ENCODE measurements at places on chromosomes 3 and 15. TPM values are rescaled to one million over a fixed set of nuclear protein-coding genes. Genes with fewer than 3 reads are reported as not detected.

SNURF gene
- 12.8 TPM for total RNA-seq

CHRM5 gene
- total RNA-seq: 4.6 TPM

P2RY14 gene
- total RNA-seq: 8.9 TPM

RTP2 gene
- not detected for total RNA-seq

CLRN1 gene
- 3.4 TPM for total RNA-seq

ZNF620 gene
- 2.4 TPM for total RNA-seq

NGRN gene
- 48.6 TPM for total RNA-seq

LMLN gene
- 27.7 TPM for total RNA-seq

DNA sequence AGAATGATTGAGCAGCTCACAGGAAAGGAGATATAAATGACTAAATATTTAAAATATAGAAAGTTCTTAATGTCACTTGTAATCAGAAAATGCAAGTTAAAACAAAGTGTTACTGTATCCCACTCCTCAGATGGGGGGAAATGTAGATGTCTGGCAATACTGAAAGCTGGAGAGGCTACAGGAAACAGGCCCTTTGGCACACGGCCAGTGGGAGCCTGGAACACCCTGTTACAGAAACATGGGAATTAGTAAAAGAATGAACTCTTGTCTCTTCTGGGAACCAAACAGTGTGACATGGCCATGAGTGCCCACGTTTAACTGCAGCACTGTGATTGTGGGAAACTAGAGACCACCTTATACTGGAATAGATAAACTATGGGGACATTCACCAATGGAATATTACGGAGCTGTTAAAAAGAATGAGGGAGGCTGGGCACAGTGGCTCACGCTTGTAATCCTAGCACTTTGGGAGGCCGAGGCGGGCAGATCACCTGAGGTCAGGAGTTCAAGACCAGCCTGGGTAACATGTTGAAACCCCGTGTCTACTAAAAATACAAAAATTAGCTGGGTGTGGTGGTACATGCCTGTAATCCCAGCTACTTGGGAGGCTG, 50.2 kb downstream of the CDCP1 start:
- DNase-seq: no peak

- no peak for DNase-seq
Measured at GRCh38 chr3:174153871-174154270, 705.3 kb upstream of the NAALADL2 start.

DNA sequence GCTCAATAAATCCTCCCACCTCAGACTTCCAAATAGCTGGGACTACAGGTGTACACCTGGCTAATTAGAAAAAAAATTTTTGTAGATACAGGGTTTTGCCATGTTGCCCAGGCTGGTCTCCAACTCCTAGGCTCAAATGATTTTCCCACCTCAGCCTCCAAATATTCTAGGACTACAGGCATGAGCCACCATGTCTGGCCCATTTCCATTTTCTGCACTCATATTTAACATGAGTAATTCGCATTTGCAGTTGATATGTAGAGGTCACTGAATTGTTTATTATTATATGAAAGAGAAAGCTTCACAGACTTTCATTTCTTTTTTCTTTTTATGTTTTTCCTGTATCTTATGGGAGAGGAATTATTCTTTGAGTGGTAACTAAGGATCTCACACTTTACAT, 492.7 kb downstream of the CNTN3 start:
- DNase-seq: no peak

DNA sequence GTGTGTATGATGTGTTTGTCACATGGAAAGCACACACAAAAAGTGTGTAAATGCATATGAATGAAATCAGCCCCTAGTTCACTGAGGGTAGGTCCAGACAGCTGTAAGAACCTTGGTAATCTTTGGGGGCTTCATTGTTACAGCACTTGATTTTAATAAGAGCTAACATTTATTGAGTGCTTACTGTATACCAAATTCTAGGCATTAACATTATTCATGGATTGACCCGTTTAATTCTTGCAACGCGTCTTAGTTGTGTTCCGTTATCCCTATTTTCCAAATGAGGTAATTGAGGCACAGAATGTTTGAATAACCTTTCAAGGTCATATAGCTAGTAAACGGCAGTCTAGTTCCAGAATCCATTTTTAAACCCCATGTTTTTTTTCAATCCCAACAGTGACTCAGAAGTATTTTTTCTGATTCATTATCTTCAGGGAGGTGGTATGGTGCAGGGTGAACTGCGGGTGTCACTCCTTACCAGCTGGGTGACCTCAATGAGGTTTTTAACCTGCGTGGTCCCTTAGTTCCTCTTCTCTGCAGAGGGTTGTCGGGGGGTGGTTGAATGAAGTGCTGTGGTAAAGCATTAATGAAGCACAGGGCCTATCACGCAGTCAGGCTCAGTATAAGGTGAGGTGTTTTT, 14.2 kb downstream of the RAB8B start:
- DNase-seq: no peak

GRCh38 chr3:177234121-177234520, 36.8 kb upstream of the TBL1XR1 start:
- no peak for DNase-seq

GRCh38 chr3:185280572-185281365, 26.9 kb upstream of the EHHADH start:
- DNase-seq: no peak
